ENCODE measurements at places on chromosomes 2 and 18.

DNA sequence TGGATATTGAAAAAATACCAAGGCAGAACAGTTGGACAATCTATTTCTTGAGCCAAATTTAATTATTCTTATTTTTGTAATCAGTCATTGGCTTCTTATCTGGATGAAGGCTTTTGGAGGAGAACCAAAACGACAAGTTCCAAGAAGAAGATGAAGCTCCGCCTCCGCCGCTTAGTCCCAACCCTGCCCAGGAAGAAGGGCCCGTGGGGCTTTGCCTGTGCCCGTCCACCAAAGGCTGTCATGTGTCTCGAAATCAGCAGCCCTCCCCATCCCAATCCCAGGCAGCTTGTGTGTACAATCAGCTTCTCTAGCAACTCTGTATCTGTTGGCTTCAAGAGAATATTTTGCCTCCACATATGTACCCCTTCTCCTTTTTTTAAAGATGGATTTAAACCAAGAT lies 24.6 kb downstream of the PTRHD1 start:
- no peak for DNase-seq

- no peak for DNase-seq
Measured at GRCh38 chr2:240183006-240183874, 42.8 kb upstream of the OTOS start.

DNA sequence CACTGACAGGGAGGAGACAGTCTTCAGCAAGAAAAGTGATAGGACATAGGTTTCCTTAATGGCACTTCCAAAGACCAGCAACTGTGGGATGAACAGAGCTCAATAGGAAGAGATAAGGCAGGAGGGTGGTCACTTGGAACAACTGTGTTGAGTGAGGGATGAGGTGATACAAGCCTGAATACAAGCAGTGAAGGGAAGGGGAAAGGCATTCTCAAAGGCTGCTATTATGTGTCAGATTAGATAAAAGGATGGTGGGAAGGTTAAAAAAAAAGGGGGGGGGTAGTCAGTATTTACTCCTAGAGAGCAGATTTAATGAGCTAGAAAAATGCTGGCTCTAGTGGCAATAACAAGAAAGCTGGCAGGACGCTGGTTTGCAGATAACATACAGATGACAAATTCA lies 25.7 kb downstream of the CCBE1 start:
- no peak for DNase-seq

GRCh38 chr2:196234672-196235071 lies 63.3 kb upstream of the STK17B start:
- DNase-seq: no peak

DNA sequence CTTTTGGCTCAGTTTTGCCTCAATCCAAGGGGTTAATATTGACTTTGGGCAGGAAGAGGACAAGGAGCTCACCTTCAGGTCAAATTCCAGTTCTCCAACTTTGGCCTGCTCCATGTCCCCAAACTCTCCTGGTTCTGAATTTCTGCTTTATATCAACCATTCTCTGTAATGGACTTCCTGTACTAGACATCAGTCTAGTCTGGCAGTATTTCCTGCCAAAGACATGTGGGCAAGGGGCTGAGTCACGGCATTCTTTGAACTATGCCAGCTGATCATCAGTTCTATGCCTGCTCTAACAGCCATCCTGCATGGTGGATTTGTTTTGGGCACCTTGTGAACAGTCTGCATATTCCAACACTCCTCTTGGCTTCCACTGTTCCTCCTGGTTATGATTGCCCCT lies 199.4 kb downstream of the ZEB2 start:
- DNase-seq: peak; percentile 18

DNA sequence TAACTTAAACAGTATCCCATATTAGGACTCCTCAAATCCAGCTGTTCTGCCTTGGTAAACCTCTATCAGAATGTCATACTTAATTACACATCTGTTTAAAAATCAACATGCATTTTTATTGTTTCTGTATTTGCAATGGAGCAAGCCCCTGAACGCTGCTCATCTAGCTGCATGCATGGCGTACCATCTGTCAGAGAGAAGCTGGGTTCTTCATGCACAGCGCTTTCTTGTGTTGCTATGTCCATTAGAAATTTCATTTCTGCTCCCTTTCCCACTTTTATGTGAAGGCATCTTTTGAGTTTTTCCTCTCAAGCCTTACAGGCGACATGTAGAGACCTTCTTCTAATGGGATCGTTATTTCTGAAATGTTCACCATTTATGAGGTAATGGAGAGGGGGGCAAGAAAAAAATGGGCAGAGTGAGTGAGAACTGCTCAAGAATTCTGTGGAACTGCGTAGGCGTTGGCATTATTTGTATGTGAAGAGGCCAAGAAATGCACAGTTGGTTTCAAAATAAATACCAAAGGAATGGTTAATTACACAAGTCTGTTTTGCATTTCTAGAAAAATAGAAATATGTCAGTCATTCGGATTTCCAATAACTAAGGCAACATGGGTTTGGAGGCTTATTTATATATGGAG lies 31.6 kb downstream of the INSIG2 start:
- no peak for DNase-seq

DNA sequence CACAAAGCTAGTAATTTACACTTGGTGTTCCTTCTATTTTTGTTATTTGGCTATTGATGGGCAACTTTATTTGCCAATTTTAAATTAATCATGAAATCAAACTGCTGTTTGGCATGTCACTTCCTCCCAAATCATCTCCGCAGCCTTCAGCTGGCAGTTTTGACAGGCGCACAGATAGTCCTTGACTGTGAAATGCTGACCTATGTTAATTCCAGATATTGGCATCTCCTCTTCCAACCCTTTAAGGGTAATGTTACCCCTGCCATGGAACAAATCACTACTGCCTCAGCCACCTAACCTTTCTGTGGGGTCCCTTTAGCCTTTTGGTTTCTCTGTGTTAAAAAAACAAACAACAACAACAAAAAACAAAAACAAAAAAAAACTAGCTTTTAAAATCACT lies 182.4 kb upstream of the TANK start:
- DNase-seq: no peak

DNA sequence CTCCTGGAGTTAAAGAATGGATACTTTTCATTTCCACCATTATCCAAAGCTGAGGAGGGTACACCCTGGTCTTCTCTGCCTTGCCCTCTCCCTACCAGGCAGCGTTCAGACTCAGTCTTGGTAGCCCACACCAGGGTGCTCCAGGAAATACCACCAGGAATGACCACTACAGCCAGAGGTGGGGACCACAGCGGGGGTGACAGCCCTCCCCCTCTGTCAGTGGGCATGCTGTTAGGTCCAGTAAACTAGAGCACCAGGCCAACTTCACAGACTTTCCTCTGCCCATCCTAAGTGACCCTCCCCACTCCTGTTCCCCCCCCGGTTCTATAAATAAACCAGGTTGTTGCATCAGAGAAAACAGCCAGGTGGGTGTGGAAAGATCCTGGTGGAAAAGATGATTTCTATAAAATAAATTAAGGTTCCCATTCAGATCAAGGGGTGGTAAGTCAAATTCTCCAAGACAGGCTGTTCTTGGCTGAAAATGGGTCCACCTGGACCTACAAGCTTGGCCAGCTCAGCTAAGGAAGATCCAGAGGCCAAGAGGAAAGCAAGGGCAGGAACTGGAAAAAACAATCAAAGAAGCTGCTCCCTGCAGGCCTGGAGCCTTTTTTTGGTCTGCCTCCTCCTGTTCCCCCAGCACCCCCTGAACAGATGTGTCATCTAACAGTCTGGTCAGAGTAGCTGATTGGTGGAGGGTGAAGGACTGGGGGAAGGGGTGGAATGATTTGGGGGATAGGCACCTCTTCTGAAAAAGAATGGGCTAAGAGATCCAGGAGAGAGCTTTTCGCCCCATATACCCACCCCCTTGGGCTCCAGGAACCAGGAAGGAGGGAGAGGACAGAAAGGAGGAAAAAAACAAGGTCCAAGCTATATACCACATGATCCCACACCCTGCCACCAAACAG lies 2.3 kb downstream of the RAB11FIP5 start:
- no peak for DNase-seq

- no peak for DNase-seq
Measured at GRCh38 chr2:144048631-144049060, 471.3 kb downstream of the ZEB2 start.

DNA sequence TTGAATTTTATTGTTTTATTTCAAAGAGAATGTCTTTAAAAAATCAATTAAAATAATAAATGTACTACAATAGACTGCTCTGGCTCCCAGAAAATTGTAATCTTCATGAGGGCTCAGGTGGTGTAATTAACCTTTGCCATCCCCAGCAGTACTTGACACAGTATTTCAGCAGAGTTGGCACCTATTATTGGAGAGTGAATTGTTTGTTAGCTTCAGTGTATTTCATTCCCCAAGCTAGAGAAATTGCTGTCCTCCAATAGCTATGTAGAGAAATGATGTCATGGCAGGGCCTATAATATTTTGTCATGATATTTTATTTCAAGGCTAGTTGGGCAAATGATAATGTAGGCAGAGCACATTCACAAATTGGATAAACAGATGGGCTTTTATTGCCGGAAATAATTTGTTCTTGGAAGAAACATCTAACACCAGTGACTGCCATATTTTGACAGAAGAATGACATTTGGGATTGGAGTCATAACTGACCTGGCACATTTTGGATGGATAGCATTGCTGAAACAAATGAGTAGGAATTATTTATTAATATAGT lies 712.0 kb upstream of the NXPH2 start:
- DNase-seq: no peak

GRCh38 chr2:129768485-129769184 lies 210.8 kb upstream of the RAB6C start:
- DNase-seq: no peak

DNA sequence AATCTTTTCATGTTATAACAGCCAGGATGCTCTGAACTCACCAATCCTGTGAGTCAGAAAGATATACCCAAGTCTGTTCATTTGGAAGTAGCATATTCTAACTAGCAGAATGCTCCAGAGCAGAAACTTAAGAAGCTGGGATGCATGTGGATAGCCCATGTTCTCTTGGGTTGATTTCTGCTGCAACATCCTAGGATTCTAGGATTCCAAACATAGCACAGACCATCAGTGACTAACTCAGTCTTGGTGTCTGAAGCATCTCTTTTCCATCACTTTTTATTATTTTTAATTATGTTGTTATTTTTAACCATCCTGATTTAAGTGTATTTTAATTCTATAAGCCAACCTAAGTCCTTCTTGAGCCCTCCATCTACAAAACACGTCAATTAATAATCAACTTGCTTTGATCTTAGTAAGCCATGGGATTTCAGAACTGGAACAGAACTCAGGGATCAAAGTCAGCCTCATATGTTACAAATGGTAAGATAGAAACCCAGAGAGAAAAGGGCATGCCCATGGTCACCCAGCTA lies 85.4 kb downstream of the OSR1 start:
- DNase-seq: no peak

DNA sequence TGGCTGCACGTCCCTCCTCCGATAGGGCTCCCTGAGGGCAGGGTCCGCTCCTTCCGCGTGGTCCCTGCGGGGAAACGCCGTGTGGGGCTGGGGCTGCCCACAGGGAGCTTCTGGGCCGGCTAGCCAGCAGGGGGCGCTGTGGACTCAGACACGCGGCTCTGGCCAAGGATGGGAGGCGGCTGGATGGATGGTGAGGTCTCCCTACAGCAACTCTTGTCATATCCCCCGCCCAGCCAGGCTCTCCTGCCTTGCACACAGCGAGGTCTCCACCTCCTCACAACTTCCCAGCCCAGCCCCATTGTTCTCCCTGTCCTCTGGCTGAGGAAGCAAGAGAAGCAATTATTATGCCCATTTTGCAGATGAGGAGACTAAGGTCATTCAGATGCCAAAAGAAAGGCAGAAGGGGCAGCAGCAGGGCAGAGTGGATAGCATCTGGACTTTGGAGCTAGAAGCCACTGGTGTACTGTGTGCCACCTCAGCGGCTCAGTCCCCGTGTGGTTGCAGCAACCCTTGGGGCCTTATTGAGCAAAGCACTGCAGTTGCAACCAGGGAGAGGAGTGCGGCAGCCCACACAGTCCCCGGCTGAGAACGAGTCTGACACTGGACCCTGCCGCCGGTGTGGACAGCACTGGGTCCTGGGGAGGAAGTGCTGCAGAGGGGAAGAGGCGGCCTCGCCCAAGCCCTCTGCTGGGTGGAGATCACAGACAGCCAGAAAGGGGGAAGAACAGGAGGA lies 99.0 kb downstream of the ZFP36L2 start:
- peak; percentile 91 for DNase-seq

- no peak for DNase-seq
Measured at GRCh38 chr2:77008853-77009252, 513.3 kb downstream of the LRRTM4 start.

DNA sequence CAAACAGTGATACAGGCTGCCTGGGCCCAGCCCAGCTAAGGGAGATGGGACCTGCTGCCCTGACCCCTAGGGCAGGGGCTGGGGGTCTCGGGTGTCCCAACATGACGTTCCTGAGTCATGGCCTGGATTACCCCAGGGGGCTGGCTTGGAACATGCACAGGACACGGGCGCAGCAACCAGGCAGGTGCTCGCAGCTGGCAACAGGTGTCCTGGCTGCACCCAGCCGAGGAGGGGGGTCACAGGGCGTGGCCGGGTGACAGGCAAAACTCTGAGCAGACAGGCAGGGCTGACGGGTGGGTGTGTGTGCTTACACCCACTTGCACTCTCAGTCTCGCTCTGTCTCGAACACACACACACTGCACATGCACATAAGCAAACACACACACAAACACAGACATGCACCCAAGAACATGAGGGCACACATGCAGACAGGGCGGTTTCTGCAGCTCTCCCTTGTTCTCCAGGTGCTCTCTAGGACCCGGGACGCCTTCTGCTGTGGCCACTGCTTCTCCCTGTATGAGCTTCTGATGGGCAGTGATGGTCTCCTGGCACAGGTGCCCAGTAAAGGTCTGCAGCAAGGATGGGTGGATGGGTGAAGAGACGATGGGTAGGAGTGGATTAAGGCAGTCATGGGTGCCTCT lies 33.7 kb upstream of the TAF1B start:
- no peak for DNase-seq

GRCh38 chr2:97900806-97901205 lies 94.9 kb downstream of the TMEM131 start:
- no peak for DNase-seq

DNA sequence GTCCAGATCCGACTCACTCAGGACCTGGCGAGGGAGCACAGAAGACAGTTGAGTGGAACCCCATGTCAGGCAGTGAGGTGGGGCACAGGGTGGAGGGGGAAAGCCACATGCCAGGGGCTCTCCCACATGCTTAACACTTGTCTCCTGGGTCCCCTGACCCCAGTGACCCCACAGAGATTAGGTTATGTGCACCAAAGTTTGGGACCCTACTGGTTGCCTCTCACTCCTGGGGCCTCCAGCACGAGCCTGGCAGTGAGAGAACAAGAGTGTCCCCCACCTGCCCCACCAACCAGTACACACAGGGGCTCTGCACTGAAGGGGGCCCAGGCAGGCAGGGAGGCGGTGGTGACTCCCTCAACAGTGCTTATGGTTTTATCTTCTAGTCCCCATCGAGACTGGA lies 58.3 kb downstream of the CIB4 start:
- no peak for DNase-seq

DNA sequence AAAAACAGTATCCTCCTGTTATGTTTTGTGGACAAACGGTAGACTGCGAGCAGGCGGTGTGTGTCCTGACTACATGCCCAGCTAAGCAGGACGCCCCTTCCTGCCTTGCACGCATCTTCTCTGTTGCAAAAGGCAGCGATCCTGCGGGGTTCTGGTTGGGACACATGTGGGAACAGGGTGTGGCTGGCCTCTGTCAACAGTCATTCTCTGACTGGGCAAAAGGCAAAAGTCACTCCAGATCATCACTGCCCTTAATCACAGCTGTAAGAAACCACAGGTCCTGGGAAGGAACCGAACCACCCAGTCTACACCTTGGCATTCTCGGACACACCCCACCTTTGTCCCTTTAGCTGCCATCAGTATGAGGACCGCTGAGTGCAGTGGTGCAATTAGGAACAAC lies 44.3 kb upstream of the TMEM87B start:
- no peak for DNase-seq
